ENCODE measurements at places on chromosomes 11 and 22. TPM values are rescaled to one million over a fixed set of nuclear protein-coding genes. Genes with fewer than 3 reads are reported as not detected.

GRCh38 chr11:116647305-116648080 lies 125.3 kb downstream of the BUD13 start:
- no peak for DNase-seq

DNA sequence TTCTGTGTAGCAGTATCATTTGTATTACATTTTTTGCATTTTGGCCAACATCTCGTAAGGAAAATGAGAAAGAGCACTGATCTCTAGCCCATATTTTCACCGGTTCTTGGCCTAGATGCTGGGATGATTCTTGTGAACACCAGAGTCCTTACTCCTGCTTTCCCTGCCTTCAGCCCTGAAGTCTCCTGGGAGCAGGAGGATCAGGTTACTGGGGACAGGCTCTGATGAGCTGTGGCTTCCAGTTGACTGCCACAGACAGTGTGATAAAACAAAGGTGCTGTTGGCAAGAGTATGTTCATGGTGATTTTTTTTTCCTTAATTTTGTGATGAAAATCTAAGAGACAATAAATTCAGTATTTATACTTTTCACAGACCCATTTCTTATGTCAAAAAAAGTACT lies 34.2 kb upstream of the ADSL start:
- no peak for DNase-seq

GRCh38 chr22:33477120-33478111 lies 419.2 kb upstream of the SYN3 start:
- no peak for DNase-seq

KLHDC7B gene
- not detected for total RNA-seq

DNA sequence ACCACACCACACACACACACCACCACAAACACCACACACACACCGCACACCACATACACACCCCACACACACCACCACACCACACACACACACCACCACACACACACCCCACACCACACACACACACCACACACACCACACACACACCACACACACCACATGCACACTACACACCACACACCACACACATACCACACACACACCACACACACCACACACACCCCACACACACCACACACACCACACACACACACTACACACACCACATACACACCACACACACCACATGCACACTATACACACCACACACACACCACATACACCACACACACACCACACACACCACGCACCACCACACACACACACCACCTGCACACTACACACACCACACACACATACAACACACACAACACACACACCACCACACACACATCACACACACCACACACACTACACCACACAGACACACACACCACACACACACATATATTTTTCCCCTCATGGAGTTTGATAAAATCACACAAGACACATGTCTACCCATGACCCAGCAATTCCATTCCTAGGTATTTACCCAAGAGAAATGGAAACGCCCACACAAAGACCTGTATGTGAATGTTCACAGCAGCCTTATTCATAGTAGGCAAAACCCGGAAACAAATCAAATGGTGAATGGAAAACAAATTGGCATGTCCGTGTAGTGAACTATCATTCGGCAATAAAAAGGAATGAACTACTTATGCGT lies 14.3 kb downstream of the CD5 start:
- no peak for DNase-seq

MMP10 gene
- not detected for total RNA-seq

GRCh38 chr11:113363996-113364641 lies 23.5 kb upstream of the ANKK1 start:
- DNase-seq: no peak

DNA sequence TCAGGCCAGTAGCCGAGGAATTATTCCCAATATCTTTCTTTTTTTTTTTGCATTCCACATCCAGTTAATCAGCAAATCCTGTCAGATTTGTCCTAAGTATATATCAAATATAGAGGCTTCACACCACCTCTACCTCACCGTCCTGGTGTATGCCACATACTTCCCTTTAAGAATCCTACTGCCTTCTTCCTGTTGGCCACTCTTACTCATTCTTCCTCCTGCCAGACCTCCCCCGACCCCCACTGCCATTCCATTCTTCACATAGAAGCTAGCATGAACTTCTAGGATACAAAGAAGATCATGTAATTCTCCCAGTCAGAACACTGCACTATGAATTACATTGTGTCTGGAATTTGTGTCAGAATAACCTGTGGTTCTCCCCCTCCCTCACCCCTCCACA lies 89.5 kb downstream of the TRIM44 start:
- DNase-seq: no peak

Measured in ovary (tissue), 10 donors.